AG09319 (cell line): ENCODE measurements at places on chromosomes 2 and 18.
A peak's percentile ranks its signal among the peaks of the same experiment; 100 is the strongest.

- DNase-seq = no peak
Measured at GRCh38 chr2:204336153-204336744, 209.0 kb upstream of the PARD3B start.

- DNase-seq = no peak
Measured at GRCh38 chr2:55782528-55783173, 89.0 kb upstream of the PNPT1 start.

GRCh38 chr2:25419678-25420242 is 78.0 kb upstream of the DNMT3A start:
- no peak for DNase-seq

DNA sequence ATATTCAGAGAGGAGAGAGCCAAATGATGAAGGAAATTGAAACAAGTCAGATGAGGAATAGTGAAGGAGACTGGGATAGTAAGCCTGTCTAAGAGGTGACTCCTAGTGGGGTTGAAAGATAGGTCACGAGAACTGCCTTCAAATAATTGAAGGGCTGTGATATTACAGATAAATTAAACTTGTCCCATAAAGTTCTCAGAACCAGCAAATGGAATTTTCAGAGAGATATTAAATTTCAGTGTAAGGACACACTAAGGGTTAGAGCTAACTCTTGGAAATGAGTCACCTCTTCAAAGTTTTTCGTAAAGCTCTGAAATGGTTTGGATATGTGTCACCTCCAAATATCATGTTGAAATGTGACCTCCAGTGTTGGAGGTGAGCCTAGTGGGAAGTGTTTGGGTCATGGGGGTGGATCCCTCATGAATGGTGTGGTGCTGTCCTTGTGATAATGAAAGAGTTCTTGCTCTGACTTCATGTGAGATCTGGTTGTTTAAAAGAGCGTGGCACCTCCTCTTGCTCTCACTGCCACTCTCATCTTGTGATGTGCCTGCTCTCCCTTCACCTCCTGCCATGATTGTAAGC is 87.3 kb downstream of the BABAM2 start:
- peak; percentile 55 for DNase-seq

GRCh38 chr2:159614534-159615366 is 1.6 kb downstream of the BAZ2B start:
- peak; percentile 50 for DNase-seq

GRCh38 chr18:62187543-62188510 is 772 bp downstream of the RELCH start:
- no peak for DNase-seq

DNA sequence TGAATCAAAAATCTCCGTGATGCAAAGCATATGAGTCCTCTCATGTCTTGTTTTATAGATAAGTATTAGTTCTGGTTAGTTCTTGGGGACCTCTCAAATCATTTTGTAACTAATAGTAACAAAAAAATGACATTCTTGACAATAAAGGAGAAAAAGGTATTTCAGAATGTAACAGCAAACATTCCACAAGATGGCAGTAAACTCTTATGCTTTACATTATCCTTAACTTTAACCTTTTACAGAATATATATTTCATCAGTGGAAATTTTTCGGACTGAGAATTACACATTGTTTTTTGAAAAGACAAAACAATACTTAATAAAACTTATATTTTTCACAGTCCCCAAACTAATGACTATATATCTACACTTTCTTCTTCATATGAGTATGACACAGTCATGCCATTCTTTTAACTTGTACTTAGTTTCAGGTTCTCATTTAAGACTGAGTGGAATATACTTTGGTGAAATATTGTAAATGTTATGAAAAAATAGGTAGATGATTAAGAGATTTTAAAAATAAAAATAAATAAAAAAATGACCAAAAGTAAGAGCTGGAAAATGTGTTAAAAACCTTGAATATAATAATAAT is 142.9 kb upstream of the NXPH2 start:
- DNase-seq = no peak

GRCh38 chr2:54945391-54946219 is 104.6 kb downstream of the RTN4 start:
- peak; percentile 29 for DNase-seq

- DNase-seq = no peak
Measured at GRCh38 chr2:238407566-238407965, 19.2 kb upstream of the ASB1 start.

GRCh38 chr2:208097801-208098200 is 26.5 kb downstream of the CRYGD start:
- DNase-seq = no peak

DNA sequence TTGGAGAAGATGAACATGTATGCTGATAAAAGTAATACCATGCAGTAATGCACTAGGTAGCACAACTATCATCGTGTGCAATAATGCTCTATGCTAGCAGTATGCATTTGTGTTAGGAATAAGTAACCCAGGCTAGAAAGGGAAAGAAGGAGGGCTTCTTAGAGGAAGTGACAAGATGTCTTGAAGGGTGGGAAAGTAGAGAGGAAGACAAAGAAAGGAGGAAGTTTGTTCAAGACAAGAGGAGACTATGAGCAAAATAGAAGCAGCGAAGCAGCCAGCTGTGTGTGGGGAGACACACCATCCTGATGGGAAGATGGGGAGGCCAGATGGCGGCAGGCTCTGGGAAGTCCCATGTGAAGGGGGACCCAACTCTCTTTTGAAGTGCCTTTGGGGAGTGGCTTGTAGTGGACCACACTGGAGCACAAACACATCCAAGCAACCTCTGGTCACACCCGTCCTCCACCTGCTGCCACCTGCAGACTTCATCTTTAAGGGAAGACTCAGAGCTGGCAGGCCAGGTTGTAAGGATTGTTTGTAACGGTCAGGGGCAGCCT is 39.9 kb upstream of the INHBB start:
- DNase-seq = no peak

DNA sequence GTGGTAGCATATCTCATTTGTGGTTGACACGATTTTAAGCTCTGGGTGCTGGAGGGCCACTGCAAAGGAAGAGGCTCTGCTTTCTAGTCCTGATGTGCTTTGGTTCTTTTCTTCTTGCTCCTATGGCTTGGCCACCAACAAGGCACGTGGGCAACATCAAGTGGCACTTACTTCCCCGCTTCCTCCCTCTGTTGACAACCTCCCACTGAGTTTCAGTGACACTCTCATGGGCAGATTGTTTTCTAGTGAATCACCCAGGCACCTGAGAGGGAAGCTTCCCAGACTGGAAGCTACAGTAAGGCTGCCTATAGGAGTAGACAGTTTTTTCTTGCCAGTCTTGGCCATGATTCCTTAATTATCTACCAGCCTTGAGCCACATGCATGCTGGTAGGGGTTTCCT is 89.0 kb downstream of the NBAS start:
- DNase-seq = no peak

- DNase-seq = no peak
Measured at GRCh38 chr2:202112041-202112440, 39.0 kb downstream of the KIAA2012 start.

DNA sequence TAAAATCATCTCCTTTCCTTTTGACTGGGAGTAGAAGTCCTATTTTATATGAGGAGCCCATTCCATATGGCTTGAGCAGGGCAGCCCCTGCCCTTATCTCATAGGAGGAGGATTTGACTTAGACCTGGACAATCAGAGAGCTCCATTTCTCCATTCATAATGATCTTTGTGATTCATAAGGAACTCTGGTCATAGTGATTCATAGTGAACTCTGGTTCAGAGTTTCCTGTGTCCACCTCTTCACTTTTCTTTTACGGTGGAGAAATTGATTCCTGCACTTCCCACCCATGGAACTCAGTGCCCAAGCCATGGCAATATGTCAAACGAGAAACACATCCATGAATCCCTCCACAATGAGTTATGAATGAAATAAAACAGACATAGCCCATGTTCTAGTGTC is 12.8 kb upstream of the MYO3B start:
- no peak for DNase-seq

GRCh38 chr2:8125741-8126711 is 555.8 kb upstream of the ID2 start:
- DNase-seq = no peak

- no peak for DNase-seq
Measured at GRCh38 chr18:51191128-51191717, 6.3 kb downstream of the MEX3C start.

DNA sequence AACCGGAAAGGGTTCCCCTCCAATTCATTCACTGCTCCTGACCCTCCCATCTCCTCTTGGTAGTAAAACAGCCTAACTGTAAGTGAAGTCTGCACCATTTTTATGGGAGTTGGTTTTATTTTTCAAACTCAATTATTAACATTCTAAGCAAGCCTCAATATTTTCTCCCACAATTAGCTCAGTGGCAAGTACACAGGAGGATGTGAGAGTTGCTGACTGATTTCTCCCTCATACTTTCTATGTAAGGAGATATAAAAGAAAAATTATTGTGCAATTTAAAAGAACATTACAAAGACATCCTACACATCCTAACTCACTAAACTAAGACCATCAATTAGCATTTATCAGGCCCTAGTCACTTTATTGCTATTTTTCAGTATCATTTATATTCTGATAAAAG is 73.9 kb downstream of the PIAS2 start:
- DNase-seq = no peak

- DNase-seq = no peak
Measured at GRCh38 chr2:71791501-71792135, 338.3 kb downstream of the DYSF start.

GRCh38 chr2:1868683-1869141 is 124.4 kb upstream of the PXDN start:
- DNase-seq = no peak

DNA sequence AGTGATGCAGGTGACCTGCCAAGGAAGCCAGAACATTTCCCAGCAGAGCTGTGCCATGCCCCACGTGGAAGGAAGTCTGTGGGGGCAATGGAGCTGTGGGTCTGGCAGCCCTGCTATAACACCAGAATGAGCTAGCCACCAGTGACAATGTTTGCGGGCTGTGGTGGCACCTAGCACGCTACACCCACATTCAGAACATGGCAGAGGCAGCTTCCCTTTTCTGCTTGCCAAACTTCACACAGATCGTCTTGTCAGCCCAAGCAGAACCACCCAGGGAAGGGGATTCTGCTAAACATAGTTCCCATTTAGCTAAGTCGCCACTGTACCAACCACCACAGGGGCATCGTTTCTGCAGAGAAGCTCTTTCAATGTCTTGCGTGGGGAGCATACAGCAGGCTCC is 27.0 kb upstream of the CCDC93 start:
- DNase-seq = no peak

DNA sequence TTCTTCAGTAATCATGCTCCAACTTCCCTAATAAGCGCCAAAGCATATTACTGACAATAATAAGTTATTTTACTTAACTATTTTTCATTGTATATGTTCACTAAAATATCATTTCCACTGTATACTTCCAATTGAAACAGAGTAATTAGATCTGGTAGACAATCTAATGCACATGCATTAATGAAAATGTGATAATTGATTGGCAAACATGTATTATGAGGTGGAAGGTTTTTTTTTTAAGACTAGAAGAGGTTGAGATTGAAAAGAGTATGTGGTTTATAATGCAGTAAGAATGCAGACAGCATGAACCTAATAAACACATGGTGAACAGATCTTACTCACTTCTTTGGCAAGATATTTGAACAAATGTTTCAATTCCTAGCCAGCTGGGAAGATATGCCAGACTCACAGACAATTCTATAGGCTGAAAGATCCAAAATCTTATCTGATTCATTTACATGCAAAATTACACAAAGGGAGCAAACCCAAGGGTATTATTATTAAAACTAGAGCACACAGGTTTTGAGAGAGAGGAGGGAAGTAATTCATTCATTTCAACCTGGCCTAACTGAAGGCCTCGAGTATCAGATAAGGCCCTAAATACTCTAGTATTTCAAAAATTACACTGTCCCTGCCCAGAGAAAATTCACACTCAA is 2.8 kb downstream of the NCKAP1 start:
- DNase-seq = no peak

- no peak for DNase-seq
Measured at GRCh38 chr2:70930371-70931329, 5.0 kb upstream of the ATP6V1B1 start.

- peak; percentile 71 for DNase-seq
Measured at GRCh38 chr2:150528861-150529801, 41.7 kb upstream of the RND3 start.

GRCh38 chr2:84481702-84482101 is 22.6 kb upstream of the SUCLG1 start:
- no peak for DNase-seq

GRCh38 chr18:6646801-6647200 is 82.7 kb upstream of the ARHGAP28 start:
- DNase-seq = no peak

DNA sequence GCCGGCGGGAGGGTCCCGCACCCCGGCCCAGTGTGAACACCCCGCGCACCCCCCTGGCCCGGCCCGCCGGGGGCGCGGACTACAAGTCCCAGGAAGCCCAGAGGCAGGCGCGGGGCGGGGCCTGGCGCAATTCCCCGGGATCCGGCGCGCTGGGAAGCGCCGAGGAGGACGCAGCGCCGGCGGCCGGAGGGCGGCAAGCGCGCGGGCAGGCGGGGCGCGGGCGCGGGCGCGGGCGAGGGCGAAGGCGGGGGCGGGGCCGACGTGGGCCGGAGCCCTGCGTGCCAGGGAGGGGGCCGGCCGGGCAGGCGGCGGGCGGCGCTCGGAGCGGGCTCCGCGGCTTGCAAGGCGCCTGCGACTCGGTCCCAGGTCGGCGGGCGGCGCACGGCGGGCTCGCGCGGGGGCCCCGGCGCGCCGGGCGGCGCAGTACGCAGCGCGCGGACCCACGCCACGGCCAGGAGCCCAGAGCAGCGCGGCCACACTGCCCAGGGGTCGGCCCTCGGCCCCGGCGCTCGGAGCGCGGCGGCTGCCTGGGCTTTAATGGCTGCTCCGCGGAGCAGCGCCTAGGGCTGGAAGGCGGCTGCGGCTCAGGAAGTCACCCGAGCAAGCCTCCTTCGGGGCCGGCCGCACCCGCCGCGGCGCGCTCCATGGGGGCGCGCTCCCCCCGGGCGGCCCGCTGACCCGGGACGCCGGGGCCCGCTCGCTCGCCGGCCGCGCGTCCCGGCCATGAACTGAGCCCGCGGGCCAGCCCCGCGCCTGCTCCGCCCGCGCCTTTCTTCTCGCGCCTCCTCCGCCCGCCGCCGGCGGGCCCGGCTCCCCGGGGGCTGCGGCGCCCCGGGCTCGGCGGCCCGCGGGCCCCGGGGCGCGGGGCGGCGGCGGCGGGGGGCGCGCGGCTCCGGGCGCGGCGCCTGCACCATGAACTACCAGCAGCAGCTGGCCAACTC is at the start of gene AGAP1:
TSS of gene AGAP1 (plus strand) at position 269 of the 941 bp plus-strand sequence.
- peak; percentile 72 for DNase-seq

DNA sequence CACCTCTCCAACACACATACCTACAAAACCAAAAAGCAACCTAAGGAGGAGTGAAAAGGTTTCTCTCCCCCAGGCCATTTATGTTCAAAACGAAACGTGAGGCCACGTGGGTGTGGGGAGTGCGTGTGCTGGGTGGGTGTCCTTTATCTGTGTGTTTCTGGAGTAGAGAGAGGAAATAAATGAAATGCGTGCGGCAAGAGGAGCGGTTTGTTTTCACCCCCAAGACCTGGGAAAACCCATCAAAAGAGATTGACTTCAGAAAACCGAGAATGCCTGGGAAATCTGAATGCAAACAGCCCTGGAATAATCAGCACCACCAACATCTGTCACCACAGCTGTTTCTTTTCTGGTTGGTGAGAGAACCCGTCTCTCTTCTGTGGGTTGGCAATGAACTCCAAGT is 137.4 kb downstream of the INSIG2 start:
- DNase-seq = no peak

GRCh38 chr2:15838481-15839090 is 101.8 kb upstream of the MYCN start:
- DNase-seq = no peak
